A172 (cell line): ENCODE measurements at places on chromosomes 13 and 19. TPM values are rescaled to one million over a fixed set of nuclear protein-coding genes. Genes with fewer than 3 reads are reported as not detected.
A peak's percentile ranks its signal among the peaks of the same experiment; 100 is the strongest.

DNA sequence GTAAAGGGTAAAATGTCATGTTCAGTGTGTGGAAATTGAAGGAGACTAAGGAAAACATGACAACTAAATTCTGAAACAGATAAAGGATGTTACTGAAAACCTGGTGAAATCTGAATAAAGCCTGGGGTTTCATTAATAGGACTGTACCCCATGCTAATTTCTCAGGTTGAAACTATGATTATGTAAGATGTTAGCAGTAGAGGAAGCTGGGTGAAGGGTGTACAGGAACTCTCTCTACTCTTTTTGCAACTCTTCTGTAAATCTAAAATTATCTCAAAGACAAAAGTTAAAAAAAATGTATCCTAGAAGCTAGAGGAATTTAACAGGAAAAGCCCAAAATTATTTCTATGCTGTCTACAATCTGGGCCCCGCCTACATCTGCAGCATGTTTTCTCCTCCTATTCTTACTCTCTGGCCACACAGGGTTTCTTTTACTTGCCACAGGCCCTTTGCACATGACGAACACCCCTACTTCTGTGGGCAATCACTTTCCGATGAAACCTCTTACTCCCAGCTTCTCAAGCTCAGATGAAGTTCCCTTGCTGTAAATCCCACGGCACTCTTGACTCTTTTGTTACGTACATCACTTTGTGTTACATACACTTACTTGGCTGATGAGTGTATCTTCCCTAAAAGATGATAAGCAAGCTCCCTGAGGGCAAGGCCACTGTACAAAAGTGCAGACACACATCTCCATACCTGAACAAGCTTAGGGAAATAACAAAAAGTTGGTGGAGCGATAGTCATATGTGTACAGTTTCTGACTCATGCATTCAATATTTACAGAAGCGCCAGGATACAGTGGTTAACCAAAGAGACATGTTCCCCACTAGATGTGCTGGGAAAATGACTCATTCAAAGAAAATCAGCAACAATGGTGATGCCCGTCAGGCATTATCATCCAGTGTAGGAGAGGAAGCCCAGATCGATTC, 32.6 kb downstream of the RUBCNL start:
- peak; percentile 92 for DNase-seq

- no peak for DNase-seq
Measured at GRCh38 chr19:51417107-51417809, at the start of gene SIGLEC10. TSS of gene SIGLEC10 (minus strand) at chr19:51417642. CDS start at chr19:51417581, 61 bp downstream.

DNA sequence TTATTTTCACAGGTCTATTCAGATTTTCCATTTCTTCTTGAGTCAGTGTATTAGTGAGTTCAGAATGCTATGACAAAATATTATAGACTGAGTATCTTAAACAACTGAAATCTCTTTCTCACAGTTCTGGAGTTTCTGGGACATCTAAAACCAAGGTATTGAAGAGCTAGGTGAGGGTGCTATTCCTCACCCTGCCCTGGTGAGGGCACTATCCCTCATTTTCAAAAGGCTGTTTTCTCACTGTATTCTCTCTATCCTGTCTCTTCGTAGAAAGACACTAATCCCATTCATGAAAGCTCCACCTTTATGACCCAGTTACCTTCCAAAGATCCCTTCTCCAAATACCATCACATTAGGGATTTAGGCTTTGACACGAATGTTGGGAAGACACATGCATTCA, 1617.1 kb downstream of the PCDH9 start:
- no peak for DNase-seq

- no peak for DNase-seq
Measured at GRCh38 chr13:100140441-100140840, 51.5 kb downstream of the PCCA start.

DNA sequence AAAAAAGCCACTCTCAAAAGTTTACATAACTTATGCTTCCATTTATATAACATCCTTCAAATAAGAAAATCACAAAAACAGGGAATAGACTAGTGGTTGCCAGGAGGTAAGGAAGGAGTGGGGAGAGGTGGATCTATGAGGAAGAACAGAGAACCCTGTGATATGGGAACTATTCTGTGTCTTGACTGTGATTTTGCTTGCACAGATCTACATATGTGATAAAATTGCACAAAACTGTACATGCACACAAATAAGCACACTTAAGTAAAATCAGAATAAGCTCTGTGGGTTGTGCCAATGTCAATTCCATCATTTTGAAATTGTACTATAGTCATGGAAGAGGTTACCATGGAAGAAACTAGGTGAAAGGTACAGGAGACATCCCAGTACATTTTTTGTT, 121.6 kb upstream of the SGCG start:
- no peak for DNase-seq

DNA sequence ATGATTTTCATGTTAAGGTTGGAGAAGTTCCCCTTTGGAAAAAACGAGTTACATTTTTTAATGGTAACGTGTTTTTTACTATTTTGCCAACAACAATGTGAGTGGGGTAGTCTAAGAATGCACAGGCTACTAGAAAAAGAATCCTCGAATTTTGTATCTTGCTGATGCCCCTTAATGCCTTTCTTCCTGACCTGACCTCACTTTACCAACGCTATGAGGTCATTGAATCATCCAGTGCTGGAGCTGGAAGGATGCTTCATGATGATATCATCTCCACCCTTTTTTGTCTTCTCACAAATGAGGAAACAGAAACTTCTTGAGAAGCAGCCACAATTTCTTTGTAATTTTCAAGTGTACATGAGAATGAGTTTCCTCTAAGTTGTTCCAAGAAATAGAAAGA, 8.2 kb upstream of the UBL3 start:
- no peak for DNase-seq

DNA sequence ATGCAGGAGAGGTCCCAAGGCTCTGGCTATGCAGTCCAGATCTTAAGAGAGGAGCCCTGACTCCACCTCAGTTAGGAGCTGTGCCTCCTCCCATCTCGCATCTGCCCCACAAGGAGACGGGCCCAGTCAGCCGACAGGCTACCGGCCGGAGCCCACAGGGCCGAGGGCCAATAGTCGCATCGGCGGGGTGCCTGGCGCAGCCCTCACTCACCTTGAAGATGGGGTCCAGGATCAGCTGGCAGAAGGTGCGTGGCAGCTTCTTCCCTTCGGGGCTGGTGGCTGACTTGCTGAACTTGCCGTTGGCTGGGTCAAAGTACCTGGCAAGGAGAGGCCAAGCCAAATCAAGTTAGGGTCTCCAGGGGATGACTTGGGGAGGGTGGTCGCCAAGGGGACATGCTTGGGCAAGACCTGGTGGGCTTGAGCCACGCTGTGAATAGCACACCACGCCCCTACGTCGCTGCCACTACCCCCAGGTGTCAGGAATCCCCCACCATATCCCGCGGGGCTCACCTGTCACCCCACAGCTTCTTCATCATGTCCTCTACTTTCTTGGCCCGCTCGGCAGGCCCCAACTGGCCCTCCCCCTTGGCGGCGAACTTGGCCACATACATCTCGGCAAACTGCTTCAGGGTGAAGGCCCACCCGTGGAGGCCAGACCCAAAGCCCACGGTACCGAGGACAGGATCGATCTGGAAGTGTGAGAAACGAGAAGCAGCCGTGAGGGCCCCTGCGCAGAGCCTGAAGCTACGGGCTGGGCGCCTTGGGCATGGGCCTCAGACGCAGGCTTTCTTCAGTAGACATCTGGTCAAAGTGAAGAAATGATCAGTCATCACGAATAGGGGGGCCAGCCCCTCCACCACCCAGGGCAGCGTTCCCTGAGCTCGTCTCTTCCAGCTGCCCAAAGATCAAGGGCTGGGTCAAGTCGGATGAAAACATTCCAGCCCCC, 3.3 kb downstream of the EEF2 start:
- DNase-seq, result no peak

Gene CAB39L
- 6.3 and 17.5 TPM in 2 replicates for total RNA-seq

Gene CERS1
- 3.1 and 5.3 TPM in 2 replicates for total RNA-seq

Gene PRSS57
- total RNA-seq, result not detected in 2 replicates

Gene FCGBP
- 0.07 TPM in 1 of 2 replicates, not detected in the other for total RNA-seq

Gene CD209
- total RNA-seq, result not detected in 2 replicates

Gene CATSPERD
- not detected in 2 replicates for total RNA-seq
